ENCODE measurements at places on chromosomes 13 and 19.

- DNase-seq, result peak; percentile 62
Measured at GRCh38 chr19:17719730-17720400, 585 bp downstream of the MAP1S start.

GRCh38 chr13:28464861-28465460 lies 30.0 kb downstream of the FLT1 start:
- DNase-seq, result no peak

- DNase-seq, result peak; percentile 85
Measured at GRCh38 chr19:20367811-20368294, 197.7 kb downstream of the ZNF737 start.

DNA sequence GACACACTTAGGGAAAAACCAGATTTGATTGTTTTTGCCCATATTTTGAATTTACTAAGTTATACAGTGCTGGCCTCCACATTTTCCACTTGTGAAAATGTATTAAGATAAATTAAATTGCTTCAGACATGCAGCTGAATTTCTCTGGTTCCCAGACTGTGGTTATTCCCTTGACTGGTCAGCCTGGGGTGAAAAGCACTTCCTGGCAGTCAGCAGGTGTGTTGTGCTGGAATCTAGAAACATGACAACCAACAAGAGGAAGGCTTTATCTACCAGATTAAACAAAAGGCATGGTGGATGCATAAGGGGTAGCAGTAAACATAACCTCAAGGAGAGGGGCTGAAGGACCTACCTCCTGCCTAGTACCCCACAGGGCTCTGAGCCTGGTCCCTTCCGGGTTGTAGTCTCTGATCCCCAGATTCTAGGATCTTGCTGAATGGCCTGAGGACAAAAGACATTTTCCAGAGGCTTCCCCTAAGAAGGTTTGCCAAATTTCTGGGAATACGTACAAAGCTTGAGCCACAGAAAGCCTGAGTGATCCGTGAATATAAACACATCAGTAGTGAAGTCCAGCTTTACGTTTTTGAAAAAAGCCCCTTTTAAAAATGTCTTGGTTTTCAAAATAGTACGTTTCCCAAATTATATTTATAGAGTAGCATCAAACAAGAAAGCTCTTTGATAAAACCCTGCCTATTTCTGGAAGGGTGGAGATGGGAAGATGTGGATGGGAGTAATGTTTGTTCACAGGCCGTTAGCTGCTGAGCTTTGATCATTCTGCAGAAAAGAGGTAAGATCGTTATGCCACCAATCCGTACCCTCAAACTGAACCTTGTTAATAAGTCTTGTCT lies 133.4 kb downstream of the LACC1 start:
- no peak for DNase-seq

- no peak for DNase-seq
Measured at GRCh38 chr13:110610955-110611595, 4.3 kb upstream of the NAXD start.

DNA sequence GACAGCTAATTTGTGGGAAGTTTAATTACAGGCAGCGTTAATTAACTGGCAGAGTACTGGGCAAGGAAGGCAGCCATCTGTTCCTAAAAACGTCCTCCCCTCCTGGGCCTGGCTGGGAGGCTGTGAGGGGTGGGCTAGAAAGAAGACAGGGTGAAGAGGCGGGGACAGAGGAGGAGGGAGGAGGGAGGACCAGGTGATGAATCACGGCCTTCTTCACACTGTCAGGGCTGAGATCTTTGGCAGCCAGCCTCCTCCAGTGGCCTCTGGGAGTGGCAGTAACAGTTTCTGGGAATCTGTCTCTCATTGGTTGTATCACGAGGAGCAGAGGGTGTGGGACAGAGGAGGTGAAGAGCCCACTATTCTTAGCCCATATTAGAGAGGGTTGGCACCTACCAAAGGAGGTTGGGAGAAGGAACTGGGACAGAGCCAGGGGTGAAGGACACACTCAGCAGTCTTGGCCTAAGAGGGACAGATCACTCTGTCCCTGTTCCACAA lies 9.6 kb upstream of the ZNRF4 start:
- no peak for DNase-seq

GRCh38 chr13:43122791-43123190 lies 99.4 kb downstream of the DNAJC15 start:
- DNase-seq, result no peak

DNA sequence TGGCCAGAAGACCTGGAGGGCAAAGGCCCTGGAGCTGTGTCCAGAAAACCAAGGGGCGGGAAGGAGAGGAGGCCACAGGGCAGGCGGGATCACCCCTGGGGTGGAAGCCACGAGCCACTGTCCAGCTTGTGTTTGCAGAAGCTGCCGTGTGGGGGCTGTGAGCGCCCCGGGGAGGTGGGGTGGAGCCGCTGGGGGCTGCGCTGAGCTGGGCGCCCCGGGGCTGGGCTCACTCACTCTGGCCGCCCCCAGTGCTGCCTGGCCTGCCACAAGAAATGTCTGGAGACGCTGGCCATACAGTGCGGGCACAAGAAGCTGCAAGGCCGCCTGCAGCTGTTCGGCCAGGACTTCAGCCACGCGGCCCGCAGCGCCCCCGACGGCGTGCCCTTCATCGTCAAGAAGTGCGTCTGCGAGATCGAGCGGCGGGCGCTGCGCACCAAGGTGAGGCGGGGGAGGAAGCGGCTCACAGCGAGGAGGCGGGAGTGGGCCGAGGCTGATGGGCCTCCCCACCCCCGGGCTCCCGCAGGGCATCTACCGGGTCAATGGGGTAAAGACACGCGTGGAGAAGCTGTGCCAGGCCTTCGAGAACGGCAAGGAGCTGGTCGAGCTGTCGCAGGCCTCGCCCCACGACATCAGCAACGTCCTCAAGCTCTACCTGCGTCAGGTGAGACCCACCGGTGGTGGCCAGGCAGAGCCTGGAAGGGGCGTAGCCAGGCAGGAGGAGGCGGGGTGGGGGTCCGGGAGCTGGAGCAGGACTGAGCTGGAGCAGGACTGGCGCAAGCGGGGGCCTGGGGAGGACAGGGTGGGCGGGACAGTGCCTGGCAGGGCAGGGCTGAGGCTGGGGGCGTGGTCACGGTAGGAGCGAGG lies 13.6 kb downstream of the POLR2E start:
- no peak for DNase-seq

GRCh38 chr13:65597839-65598818 lies 1632.0 kb downstream of the PCDH9 start:
- DNase-seq, result no peak

GRCh38 chr19:41563854-41564514 lies 12.0 kb upstream of the CEACAM21 start:
- DNase-seq, result no peak

GRCh38 chr19:52570000-52570861 lies at the start of gene ZNF701:
Gene ZNF701, plus strand, starts transcription at chr19:52570287. Its CDS starts 3,861 bp downstream, at chr19:52574148.
- peak; percentile 94 for DNase-seq

GRCh38 chr13:90675129-90675528 lies 672.4 kb upstream of the MIR17HG start:
- DNase-seq, result no peak

- no peak for DNase-seq
Measured at GRCh38 chr13:89361909-89362308, 1690.7 kb downstream of the SLITRK5 start.

GRCh38 chr19:8403098-8403819 lies 9.8 kb upstream of the MARCHF2 start:
- DNase-seq, result no peak

DNA sequence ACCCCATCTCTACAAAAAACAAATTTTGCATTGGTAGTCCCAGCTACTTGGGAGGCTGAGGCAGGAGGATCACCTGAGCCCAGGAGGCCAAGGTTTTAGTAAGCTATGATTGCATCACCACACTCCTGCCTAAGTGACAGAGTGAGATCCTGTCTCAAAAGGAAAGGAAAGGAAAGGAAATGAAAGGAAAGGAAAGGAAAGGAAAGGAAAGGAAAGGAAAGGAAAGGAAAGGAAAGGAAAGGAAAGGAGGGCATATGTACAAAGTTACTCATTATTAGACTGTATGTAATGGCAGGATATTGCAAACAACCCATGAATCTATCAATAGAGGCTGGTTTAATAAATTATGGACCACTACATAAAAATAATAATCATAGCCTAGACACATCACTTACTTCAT lies 40.8 kb upstream of the CACNA1A start:
- DNase-seq, result no peak

Measured in body of pancreas (tissue), 4 donors.